ENCODE measurements at places on chromosomes 11 and 22. TPM values are rescaled to one million over a fixed set of nuclear protein-coding genes. Genes with fewer than 3 reads are reported as not detected.

Gene TSSC4
- 54.8 TPM for total RNA-seq

Gene SEPTIN5
- 22.6 TPM for total RNA-seq

Gene GDPD4
- not detected for total RNA-seq

Gene CRKL
- 29.4 TPM for total RNA-seq

Gene TUB
- 15.2 TPM for total RNA-seq

Gene HOATZ
- not detected for total RNA-seq

Gene LYVE1
- total RNA-seq = under 0.01 TPM

Gene GRM5
- under 0.01 TPM for total RNA-seq

Gene CYP2D6
- total RNA-seq = 0.14 TPM

Gene OR2D2
- total RNA-seq = 0.18 TPM

Gene CHRDL2
- total RNA-seq = 0.14 TPM

Gene E2F8
- not detected for total RNA-seq

Gene CD6
- not detected for total RNA-seq
